ENCODE measurements at places on chromosomes 5 and 9.
A peak's percentile ranks its signal among the peaks of the same experiment; 100 is the strongest.

DNA sequence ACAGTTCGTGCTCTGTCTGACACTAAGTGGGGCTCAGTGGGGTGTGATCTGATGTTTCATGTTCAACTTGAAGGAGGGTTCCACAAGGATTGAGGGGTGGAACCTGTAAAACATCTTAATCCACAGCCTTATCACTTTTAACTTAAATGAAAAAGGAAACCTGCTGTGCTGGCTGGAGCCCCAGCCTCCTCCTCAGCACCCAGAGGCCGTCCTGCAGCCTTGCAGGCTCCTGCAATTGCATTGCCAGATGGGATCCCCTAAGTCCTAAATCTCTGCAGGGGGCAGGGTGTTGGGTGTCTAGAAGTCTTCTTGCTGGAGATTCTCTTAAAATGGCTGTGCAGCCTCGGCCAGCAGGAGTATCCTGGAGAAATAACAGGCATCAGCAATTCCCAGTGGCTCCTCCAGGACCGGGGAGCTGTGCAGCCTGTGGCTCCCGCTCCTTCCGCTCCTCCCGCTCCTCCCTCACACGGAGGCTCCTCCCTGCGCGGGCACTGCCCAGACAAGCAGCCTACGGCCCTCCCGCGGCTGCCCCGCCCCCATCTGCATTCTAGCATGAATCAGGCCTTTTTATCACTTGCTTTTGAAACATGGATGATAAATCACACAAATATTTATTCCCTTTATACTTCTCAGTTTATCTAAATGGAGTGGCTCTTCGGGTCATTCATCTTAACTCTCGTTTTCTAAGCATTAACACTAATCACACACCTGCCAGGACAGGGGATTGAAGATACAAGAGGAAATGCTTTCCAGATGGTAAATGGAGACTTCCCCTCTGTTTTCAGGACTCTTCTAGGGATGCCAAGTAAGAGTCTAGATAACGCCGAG, 131.0 kb downstream of the ADAMTS16 start:
- DNase-seq, result peak; percentile 77

GRCh38 chr5:77356740-77357139, 135.4 kb downstream of the WDR41 start:
- no peak for DNase-seq

GRCh38 chr5:121982893-121983285, 21.1 kb downstream of the SRFBP1 start:
- no peak for DNase-seq

DNA sequence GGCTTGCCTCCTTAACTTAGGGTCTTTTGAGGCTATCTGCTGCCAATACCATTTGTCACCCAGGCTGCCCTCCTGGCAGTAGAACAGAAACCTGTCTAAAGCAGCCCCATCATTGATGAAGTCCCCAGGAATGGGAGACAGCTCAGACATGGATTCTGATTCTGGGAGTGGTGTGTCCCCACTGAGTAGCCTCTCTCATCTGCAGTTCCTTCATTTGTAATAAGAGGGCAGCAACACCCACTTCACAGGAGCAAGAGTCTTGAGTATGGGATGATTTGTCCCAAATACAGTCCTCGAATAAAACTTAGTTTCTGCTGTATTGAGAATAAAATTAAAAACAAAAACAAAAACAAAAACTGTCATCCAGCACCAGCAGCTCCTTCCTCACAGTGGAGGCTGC, 167.6 kb downstream of the ASTN2 start:
- peak; percentile 33 for DNase-seq

DNA sequence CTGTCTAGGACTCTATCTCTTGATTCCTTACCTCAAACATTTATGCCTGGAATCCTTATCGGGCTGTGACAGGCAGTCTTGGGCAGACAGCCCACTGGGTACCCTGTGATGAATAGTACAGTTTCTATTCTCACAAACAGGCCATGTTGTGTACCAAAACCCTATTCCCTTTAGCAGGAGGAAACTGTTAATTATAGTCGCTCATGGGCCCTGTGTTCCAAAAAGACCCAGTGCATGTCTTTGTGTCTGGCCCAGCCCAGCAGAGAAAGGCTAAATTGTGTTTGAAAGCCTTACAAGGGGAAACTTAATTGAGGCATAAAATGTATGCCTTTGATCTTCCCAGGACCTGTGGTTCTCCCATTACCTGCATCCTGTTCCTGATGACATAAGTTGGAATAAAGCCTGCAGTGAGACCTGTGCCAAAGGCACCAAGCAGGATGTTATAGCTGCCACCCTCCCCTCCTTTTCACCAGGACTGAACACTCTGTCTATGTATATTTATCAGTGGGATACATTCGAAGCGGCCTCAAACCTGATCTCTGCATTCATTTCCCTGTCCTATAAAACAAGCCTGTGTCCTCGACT, 43.3 kb downstream of the TLR4 start:
- no peak for DNase-seq

DNA sequence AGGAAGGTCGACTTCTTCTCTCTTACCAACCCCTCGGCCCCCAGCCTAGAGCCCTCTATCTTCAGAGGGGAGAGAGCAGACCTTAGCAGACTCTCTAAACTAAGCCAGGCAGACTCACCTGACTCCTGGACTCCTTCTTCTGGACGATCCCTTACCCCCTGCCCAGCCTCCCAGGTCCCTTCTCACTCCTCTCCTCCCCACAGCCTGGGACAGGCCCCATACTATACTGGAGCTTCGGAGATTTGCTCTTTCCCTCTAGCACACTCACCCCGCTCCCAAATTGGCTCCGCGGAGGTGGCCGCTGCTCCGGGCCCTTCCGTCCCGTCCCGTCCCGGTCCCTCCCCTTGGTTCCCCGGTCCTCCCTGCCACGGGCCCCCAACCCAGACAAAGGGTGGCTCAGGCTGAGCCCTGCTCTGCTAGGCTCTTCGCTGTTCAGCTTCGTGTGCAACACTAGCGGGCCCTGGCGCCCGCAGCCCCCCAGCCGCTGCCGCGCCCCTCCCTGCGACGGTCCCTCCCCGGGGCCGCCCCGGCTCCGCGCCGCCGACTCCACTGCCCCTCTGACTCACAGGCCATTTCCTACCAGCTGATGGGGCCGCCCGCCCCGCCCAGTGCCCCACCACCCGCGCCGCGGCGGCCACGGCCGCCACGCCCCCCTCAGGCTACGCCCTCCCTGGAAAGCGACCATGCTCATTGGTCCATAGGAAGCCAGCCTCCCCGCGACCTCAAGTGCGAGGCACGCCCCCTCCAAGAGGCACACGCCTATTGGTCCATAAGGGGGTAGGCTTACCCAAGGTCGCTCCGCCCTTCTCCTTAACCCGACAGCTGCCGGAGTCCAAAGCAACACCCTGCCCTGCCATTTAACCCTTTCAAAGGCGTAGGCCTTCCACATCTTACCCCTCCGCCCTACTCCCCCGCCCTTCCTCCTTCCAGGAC, 4.4 kb downstream of the ATOSB start:
- DNase-seq, result peak; percentile 96

- DNase-seq, result no peak
These were observed 297.9 kb downstream of the PRR16 start for GRCh38 chr5:120761986-120762385.
